ENCODE measurements at places on chromosomes 7 and 10.

DNA sequence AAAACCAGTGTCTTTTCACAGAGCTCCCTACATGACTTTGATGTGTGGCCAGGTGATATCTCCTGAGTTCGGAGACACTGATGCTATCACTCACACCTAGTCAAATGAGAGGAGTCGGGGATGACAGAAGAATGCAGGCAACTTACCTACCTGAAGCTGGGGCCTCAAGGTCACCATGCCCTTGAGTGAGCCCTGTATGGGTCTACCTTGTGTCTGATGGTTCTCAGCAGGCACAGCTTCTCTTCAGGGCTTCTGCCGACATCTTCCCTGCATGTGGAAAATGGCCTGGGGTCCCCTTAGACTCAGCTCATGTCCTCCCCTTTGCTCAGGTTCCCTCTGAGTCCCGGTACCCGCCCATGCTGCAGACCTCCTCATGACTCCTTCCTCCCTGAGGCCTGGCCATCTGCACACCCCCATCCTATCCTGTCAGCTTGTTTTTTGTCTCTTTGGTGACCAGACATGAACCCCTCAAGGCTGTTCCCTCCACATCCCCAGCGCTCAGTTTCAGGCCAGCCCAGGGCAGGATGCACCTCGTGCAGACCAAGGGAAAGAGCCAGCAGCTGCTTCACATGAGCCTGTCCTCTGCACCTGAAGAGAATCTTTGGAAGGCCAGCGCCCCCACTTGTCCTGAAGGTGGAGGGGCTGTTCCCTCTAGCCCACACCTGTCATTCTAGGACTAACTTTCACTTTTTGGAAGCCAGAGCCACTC, 74.6 kb upstream of the GDF10 start:
- DNase-seq = no peak

- no peak for DNase-seq
Measured at GRCh38 chr10:46318799-46319198, 32.0 kb downstream of the ANTXRL start.

- no peak for DNase-seq
Measured at GRCh38 chr7:111708072-111708471, 145.8 kb upstream of the IMMP2L start.

DNA sequence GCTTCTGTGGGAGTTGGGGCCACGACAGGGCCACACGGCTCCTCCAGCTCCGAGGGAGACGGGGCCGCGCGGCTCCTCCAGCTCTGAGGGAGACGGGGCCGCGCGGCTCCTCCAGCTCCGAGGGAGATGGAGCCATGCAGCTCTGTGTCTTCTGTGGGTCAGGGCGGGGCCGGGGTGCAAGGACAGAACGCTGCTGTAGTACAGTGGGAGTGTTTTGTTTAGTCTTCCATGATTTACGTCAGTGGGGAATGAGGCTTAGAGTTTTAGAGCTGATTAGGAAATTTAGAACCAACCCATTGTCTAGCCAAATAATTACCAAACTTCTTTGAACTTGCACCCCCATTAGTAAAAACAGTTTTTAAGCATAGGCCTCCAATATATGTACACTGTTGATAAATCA, 32.9 kb upstream of the PRKAR1B start:
- no peak for DNase-seq

DNA sequence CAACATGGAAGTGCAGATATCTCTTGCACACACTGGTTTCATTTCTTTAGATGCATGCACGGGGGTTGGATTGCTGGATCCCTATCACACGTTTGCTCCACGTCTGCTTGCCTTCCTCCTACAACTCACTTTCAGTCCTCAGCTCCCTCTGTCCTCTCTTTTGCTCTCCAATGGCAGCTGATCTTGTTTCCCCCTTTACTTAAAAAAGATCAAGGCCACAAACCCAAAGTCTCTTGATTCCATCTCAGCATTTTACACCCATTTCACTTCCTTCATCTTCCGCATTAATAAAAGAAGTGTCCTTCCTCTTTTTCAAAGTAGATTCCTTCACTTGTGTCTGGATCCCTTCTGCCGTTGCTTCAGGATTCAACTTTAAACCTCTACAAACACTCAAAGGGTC, 245.2 kb downstream of the DOCK4 start:
- no peak for DNase-seq

DNA sequence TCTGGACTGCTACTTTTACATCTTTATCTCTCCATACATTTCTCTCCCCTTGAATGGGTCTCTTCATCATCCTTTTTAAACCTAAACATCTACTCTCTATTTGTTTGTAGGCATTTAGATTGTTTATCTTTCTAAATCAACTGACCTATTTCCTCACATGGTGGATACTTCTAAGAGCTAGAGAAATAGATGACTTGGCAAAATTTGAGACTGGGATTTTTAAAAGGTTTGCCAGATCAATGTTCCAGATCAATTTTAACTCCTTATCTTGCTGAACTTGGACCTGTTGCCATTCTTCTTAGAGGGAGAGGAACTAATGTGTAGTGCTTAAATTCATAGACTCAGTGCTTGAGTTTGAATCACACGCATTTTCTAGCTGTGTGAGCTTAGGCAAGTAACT, 144.2 kb upstream of the STEAP4 start:
- DNase-seq = no peak

DNA sequence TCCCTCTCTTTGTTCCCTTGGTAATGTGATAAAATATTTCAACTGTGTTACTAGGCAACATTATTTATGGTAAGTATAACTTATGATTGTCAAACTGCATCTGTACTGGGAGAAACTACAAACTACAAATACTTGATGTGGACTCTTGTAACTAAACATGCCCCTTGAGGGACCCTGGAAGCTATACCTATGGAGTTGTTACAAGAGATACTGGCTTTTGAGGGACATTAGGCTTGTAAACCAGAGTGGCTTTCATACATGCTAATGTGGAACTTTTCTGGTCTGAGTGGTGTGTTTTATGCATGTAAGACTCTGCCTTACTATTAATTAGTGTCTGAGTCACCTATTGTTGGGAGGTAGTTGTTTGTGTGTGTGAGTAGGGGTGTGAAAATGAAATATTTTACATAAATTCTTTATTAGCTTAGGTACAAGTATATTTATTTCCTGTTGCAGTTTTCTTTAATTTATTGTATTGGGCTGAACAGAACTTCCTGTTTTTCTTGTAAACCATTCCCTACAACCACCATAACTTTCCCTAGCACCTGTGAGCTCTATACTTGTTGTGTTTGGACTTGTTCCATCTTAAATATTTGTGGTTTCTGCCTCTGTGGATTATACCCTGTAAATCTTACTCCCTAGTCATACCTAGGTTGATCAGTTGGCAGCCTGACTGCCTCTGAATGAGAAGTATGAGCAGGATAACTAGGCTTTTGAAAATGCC, 49.8 kb downstream of the STK31 start:
- DNase-seq = peak; percentile 70

DNA sequence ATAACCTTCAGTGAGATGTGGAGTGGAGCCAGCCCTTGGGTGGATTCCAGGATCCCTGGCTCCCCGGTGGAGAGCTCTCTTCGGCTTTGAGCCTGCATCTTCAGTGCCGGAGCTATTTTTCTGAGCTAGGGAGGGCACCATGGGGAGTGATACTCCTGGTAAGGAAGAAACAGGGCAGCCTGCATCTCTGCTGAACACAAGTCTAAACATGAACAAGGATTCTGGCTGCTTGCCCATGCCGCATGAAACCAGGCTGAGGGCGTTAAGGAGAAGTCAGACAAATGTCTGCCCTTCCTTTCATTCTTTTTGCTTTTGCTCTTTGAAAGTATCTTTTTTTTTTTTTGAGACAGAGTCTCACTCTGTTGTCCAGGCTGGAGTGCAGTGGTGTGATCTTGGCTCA, 60.4 kb downstream of the EVX1 start:
- no peak for DNase-seq

DNA sequence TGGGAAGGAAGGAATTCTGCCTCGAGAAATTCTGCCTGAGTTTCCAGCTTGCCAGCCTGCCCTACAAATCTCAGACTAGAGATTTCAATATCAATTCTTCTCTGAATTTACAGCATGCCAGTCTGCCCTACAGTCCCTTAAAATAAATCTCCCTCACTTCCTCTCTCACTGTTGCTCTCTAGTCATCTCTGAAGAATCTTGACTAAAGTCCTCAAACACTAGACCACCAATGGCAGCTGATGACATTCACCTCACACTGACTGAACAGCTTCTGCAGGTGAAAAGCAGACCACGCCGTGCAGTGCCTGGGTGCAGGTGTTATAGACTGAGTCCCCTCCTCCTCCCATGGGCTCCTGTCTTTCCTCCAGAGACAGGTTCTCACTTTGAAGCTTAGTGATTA, 30.4 kb downstream of the PPP1R3C start:
- no peak for DNase-seq

GRCh38 chr10:97140049-97140846, 45.5 kb downstream of the SLIT1 start:
- DNase-seq = peak; percentile 46

- DNase-seq = peak; percentile 90
Measured at GRCh38 chr10:101840741-101841453, 2.7 kb downstream of the KCNIP2 start.

DNA sequence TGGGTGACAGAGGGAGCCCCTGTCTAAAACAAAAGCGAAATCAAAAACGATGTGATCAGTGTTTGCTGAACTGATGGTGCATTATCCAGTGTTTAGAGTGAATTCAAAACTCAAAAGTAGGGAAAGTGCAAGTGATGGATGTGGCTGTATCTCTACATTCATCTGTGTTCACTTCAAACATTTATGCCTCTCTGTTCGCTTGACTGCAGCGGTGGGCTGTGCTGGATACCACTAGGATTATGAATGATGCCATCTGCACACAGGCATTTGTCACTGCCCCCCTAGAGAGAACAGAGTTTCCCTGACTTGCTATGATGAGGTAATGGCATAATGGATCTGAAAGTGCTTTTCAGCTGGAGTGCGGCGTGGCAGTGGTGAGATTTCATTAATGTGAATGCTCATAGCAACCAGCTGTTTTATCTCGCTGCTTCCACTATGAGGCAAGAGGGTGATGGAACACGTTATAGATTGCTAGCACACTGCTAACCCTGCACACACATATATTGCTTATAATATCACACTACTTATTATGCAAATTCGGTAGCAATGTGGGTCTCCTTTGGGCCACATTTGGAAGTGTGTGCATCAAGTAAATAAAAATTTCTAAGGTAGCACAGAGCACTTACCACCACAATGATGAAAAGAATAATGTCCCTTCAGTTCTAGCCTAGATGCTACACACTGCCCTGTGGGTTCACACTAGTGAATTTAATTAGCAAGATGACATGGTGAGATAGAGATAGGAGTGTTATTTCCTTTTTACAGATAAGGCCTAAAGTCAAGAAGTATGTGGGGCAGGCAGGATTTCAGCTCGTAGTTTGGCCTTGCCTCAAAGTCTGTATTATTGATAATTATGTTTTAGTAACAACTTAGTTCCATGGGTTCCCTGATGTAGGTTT, 164.7 kb downstream of the CAMK1D start:
- DNase-seq = peak; percentile 37

DNA sequence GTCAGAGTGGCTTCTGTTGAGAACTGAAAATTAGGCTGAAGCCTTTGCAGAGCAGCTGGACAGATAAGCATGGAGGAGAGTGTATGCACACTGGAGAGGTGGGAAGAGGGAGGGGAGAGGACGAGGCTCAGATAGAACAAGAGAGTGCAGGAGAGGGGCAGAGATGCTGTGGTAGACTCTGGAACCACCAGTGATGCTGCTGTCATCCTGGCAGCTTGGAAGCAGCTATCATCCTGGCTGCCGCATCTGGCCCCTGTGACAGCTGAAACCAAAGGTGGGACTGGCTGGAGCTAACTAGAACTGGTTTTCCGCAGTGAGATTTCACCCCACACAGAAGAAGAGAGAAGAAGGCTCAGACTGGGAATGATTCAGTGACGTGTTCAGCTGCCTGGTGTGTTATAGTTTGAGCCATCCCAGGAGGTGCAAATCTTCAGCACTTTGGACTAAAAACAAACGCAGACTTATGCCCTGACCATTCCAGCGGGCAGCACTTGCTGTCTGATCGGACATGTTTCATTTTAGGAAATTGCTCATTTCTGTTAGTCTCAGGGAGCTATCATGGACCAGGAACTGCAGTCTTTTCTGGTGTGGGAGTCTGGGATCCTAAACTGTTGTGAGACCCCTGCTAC, 38.4 kb downstream of the EEPD1 start:
- no peak for DNase-seq

DNA sequence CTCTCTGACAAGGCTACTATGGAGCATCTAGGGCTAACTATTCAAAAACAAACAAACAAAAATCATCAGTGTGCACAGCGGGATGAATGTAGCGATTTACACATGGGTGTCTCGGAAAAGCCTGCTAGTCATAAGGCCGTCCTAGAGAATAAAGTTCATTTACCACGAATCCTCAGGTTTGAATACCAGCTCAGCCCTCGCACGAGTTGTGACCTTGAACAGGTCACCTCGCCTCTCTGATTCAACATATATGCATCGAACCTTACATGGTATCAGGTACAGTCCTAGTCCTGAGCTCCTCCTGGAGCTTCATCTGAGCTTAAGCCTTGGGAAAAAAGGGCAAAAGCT, 572 bp downstream of the ATP5MF start:
- no peak for DNase-seq

GRCh38 chr10:3871424-3871996, 86.5 kb upstream of the KLF6 start:
- no peak for DNase-seq

DNA sequence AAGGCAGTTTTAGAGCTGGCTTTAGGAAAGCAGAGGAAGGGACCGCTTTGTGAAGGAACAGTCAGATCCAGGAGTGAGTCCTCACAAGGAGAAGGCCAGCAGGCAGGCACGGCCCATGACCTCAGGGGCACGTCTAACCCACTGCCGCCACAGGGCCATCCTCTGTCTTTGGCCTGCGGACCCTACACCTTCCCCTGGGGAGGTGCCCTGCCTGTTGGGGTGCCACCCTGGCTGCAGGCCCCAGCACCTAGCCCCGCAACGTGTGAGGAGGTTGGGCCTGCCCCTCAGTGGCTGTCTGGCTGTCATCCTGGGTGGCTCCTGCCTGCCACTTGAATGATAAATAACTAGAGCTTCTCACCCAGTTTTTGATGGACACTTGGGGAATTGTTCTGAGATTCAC, 31.0 kb upstream of the TRIM8 start:
- DNase-seq = no peak

GRCh38 chr10:114363745-114364454, 40.4 kb downstream of the AFAP1L2 start:
- no peak for DNase-seq

Data from common myeloid progenitor, CD34-positive (primary cell).